PC-3 (cell line): ENCODE measurements at places on chromosomes 12 and 14.

GRCh38 chr12:81381951-81382350 is 304.1 kb downstream of the ACSS3 start:
- no peak overlapping the region for H3K4me3 ChIP-seq
- H3K27me3 ChIP-seq, result no peaks in the 10 kb centered on the region; the same call in 1 of the 2 replicates
- DNase-seq, result no peak

DNA sequence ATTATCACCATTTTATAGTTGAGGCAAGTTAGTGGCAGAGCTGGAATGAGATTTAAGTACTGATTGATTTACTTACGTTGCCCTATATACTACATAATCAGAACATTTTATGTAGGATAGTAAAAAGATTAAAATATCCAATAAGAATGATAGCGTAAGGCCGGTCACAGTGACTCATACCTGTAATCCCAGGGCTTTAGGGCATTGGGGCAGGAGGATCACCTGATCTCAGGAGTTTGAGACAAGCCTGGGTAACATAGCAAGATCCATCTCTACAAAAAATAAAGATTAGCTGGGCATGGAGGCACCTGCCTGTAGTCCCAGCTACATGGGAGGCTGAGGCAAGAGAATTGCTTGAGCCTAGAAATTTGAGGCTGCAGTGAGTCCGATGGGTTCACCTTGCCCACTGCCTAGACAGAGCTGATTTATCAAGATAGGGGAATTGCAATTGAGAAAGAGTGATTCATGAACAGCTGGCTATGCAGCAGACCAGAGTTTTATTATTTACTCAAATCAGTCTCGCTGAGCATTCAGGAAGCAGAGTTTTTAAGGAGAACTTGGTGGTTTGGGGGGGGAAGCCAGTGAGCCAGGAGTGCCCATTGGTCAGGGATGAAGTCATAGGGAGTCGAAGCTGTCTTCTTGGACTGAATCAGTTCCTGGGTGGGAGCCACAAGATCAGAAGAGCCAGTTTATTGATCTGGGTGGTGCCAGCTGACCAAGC is 24.7 kb upstream of the SGPP1 start:
- no peaks in the 10 kb centered on the region for H3K36me3 ChIP-seq
- peaks cover 10% of the 10 kb centered on the region for H3K4me1 ChIP-seq
- H3K4me3 ChIP-seq, result peak overlapping the region; percentile 53
- peak overlapping the region; percentile 93 for H3K27ac ChIP-seq
- peak; percentile 96 for DNase-seq
- no peaks in the 10 kb centered on the region for H3K27me3 ChIP-seq

- no peak overlapping the region for H3K4me3 ChIP-seq
- no peak for DNase-seq
- H3K27me3 ChIP-seq, result no peaks in the 10 kb centered on the region; the same call in 1 of the 2 replicates
- H3K36me3 ChIP-seq, result no peaks in the 10 kb centered on the region
These were observed 45.4 kb downstream of the BCAT1 start for GRCh38 chr12:24903329-24904088.

DNA sequence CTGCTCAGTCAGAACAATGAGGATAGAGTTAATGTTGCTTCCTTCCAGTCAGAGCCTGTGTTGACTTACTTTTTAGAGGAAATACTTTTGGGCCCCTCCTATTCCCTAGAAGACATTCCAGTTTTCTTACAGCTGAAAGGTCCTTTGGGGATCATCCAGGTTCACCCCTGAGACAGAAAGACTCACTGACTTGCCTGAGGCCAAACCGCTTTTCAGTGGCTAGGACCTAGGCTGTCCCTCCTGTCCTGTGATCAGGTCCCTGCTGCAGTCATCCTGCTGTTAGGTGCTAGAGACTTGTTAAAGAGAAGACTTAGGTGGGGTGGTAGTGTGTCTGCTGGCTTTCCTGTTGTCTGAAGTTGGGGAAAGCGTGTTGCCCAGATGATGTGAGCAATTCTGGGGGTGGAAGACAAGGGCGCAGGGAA is 39.6 kb downstream of the SUSD6 start:
- peak; percentile 86 for DNase-seq
- no peaks in the 10 kb centered on the region for H3K27me3 ChIP-seq
- peak overlapping the region; percentile 16; the same call in 1 of the 2 replicates for H3K4me3 ChIP-seq
- peaks cover 83% of the 10 kb centered on the region for H3K4me1 ChIP-seq
- peak overlapping the region; percentile 12 for H3K27ac ChIP-seq

- H3K36me3 ChIP-seq, result no peaks in the 10 kb centered on the region
- no peaks in the 10 kb centered on the region for H3K27me3 ChIP-seq
- DNase-seq, result peak; percentile 36
- H3K4me3 ChIP-seq, result peak overlapping the region; percentile 97
- H3K4me1 ChIP-seq, result peaks cover 17% of the 10 kb centered on the region
- H3K27ac ChIP-seq, result no peak overlapping the region
These were observed 788 bp downstream of the DDHD1 start for GRCh38 chr14:53152184-53152886.

DNA sequence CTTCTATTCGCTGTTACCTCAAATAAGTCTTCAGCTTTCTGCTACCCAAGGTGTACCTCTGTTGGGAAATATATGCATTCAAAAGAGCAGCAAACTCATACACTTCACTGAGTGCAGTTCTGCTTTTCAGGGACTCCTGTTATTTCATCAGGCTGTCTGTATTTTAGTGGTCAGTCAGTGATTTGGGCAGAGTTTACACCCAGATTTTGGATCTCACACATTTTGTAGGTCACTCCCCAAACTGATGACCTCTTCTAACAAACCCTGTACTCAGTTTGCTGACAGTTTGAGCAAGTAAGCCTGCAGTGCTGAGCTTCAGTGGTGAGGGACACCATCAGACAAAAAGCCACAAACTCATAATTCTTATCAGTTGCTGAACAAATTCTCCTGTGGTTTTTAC is 8.2 kb upstream of the WASHC4 start:
- H3K4me1 ChIP-seq, result peaks cover 10% of the 10 kb centered on the region
- H3K27ac ChIP-seq, result no peak overlapping the region
- DNase-seq, result no peak
- H3K4me3 ChIP-seq, result no peak overlapping the region
- no peaks in the 10 kb centered on the region for H3K27me3 ChIP-seq

DNA sequence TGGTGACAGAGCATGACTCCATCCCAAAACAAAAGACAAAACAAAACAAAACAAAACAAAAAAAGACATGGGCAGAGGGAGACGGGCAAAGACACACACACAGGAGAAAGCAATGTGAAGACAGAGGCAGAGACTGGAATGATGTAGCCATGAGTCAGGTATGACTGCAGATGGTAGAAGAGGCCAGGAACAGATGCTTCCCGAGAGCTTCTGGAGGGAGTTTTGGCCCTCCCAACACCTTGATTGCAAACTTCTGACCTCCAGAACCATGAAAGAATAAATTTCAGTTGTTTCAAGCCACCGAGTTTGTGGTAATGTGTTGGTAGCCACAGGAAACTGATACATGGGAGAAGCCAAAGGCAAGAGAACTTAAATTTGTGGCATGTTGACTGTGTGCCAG is 27.1 kb downstream of the VWF start:
- H3K4me3 ChIP-seq, result no peak overlapping the region
- peak overlapping the region; percentile 17; the same call in 1 of the 2 replicates for H3K27ac ChIP-seq
- peak; percentile 75 for DNase-seq

DNA sequence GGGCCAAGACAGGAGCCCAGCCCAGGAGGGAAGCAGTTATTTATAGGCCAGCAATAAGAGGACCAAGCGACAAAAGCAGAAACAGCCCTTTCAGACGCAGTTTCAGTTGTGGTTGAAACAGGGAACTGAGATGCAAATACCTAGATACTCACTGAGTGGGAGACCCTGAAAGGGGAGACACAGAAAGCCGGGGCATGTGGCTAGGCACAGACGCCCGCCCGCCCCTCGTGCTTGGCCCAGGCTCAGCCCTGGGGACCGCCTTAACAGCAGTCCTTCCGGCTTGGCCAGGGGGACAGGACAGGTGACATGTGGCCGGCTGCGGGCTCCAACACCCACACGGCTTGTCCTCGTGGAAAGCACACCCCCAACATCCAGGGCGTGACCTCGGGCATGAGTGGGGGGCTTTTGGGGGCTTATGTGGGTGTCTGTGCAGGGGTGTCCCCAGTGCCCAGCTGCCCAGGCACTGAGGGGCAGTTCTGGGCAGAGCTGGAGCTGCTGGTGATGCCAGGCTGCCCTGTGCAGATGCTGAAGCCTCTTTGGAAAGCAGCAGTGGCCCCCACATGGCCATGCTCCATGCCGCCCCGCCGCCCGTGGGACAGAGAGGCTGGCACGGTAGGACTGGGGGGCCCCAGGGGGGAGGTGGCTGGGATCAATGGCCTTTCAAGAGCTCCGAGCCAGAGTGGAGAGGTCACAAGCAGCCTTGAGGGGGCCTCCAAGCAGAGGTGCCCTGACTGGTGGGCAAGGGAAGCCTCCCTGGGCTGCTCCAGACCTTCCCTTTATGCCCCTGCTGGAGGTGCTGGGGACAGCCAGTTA is 2.1 kb downstream of the PLD4 start:
- H3K4me1 ChIP-seq, result no peaks in the 10 kb centered on the region
- no peak overlapping the region for H3K4me3 ChIP-seq
- H3K27me3 ChIP-seq, result no peaks in the 10 kb centered on the region
- H3K27ac ChIP-seq, result no peak overlapping the region
- no peak for DNase-seq

DNA sequence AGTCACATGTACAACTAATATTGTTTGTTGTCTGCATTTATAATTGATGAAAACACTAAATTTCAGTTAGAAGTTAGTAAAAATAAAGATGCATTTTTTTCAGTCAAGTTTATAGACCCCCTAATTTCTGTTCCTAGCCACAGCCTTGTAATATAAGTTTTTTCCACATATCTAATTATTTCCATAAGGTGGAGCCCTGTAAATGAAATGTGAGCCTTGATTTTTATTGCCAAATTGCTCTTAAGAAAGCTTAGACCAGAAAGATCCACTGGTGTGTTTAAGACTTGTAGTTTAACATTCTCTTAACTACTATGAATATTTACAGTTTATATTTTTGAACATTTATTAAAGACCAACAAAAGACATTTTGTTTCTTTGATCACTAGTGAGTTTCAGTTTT is 322.1 kb upstream of the RGS6 start:
- no peaks in the 10 kb centered on the region for H3K27me3 ChIP-seq
- no peak overlapping the region for H3K27ac ChIP-seq
- peaks cover 1% of the 10 kb centered on the region; the same call in 1 of the 2 replicates for H3K36me3 ChIP-seq
- H3K4me1 ChIP-seq, result no peaks in the 10 kb centered on the region

DNA sequence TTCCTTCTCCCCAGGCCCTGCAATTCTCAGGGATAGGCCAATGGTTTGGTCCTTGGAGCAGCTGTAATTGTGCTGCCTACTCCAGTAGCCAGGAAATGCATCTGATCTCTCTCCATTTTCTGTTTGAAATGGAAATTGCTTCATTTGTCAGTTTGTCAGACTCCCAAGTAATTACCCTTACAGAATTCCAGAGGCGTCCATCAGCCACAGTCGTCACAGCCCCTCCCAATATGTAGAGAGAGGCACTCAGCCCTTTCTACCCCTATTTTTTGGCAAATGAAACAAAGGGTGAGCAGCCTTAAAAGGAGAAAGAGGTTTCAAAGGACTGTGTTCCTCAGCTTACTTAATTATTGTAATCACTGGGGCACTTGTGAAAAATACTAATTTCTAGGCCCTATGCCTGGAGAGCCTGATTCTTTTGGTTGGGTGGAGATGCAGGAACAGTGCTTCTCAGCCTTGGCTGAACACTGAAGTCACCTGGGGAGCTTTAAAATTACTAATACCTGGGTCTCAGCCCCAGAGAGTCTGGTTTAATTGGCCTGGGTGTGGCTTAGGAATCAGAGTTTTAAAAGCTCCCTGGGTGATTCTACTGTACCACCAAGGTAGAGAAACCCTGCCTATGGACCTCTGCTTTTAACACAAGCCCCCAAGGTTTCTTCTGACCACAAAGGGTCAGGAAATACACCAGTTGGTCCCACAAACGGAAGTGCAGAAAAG is 190.0 kb downstream of the EMP1 start:
- peak; percentile 45 for DNase-seq
- no peaks in the 10 kb centered on the region for H3K27me3 ChIP-seq
- no peaks in the 10 kb centered on the region for H3K36me3 ChIP-seq
- peak overlapping the region; percentile 46; the same call in 1 of the 2 replicates for H3K4me3 ChIP-seq
- peak overlapping the region; percentile 78 for H3K27ac ChIP-seq
- peaks cover 42% of the 10 kb centered on the region for H3K4me1 ChIP-seq

DNA sequence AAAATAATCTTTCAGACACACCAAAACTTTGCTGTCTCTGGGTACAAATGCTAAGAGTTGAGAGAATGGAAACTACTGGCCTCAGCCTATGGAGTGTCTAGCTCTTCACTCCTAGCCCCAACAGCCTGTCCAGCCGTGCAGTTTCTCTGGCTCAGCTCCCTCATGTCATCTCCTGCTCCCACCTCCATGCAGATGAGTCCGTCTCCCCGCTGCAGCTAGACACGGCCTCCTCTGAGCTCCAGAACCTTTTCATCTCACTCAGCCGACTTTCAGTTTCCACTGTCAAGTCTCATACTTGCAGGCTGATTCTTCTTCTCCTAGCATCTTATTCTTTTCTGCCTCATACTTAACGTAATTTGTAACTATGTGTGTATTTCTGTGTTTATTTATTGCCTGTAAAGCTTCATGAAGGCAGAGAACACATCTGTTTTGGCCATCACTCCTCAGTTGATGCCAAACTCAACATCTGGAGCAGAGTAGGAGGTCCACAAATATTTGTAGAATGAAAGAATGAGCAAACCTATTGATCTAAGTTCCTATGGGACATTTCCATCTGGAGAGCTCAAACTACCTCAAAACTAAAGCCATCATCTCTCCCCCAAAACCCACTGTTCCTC is 139.8 kb upstream of the PWP1 start:
- H3K4me3 ChIP-seq, result no peak overlapping the region
- no peak overlapping the region for H3K27ac ChIP-seq
- no peaks in the 10 kb centered on the region for H3K27me3 ChIP-seq
- H3K36me3 ChIP-seq, result no peaks in the 10 kb centered on the region
- no peaks in the 10 kb centered on the region for H3K4me1 ChIP-seq
